CD4-positive, CD25-positive, alpha-beta regulatory T cell (primary cell): ENCODE measurements at places on chromosomes 12 and 14. TPM values are rescaled to one million over a fixed set of nuclear protein-coding genes. Genes with fewer than 3 reads are reported as not detected.
A peak's percentile ranks its signal among the peaks of the same experiment; 100 is the strongest.

DNA sequence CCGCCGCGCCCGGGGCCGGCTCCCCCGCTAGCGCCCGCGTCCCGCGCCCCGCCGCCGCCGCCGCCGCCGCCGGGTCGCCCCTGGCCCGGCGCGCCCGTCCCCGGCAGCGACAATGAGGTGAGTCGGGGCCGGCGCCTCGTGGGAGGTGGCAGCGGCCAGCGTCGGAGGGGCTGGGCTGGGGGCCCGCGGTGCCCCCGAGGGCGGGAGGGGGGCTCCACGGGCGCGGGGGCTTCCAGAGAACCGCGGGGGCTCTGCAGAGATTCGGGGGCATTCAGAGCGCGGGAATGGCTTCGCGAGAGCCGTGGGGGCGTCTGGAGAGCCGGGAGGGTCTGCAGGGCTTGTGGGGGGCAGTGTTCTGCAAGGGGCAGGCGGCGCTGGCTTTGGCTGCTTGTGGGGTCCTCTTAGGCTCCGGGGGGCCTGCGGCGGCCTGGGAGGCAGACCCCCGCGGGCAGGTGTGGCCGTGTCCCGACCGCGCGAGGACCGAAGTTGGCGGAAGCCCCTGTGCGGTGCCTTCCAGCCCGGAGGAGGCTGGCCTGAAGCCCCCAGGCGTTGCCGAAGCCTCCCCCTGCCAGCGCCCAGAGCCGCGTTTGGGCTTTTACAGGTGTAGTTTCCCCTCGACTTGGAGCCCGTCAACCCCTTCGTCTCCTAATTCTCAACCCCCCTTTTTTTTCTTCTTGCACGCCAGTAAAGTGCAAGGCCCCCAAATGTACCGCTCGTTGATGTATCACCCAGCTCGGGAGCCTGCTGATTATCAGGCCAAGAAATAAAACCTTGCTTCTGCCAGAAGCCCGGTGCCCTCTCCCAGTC is 93.1 kb upstream of the EVL start:
- no peak overlapping the region for H3K27ac ChIP-seq
- peaks cover 16% of the 10 kb centered on the region for H3K27me3 ChIP-seq
- DNase-seq: no peak
- no peaks in the 10 kb centered on the region for H3K36me3 ChIP-seq

DNA sequence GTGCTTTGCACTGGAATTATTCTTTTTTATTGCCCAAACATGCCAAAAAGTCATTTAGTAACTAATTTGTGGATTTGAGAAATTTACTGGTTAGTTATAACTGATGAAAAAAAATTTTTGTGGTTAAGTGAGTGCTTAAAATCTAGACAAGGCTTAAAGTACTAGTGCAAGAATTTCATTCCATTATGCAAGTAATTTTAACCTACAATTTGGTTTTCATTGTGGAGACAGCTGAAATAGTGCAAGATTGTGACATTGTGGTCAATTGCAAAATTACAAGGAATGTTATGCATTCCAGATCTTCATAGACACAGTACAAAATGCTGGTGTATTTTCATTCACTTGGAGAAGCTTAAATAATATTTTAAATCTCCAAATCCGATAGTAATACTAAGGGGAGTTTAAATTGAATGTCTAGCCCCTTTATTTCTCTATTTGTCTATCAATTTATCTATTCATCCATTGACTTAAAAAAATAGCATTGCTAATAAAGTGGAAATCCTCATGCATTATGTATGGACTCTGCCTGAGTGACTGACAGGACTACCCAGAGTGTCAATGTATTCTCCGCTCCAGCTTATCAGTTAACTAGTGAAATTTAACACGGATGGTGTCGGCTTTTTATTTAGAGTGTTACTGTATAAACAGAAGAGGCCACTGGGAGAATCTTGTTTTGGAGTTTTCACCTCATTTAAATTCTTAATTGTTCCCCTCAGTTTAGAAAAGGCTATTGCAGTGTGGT is 125.9 kb downstream of the ALX1 start:
- H3K27ac ChIP-seq: no peak overlapping the region
- H3K4me1 ChIP-seq: no peaks in the 10 kb centered on the region
- H3K27me3 ChIP-seq: no peaks in the 10 kb centered on the region
- H3K4me3 ChIP-seq: no peak overlapping the region

- peaks cover 61% of the 10 kb centered on the region for H3K36me3 ChIP-seq
- H3K4me3 ChIP-seq: no peak overlapping the region
- no peaks in the 10 kb centered on the region for H3K4me1 ChIP-seq
- DNase-seq: no peak
- H3K27ac ChIP-seq: no peak overlapping the region
- no peaks in the 10 kb centered on the region for H3K27me3 ChIP-seq
Observed at GRCh38 chr14:58356268-58356667, 39.5 kb upstream of the TOMM20L start.

DNA sequence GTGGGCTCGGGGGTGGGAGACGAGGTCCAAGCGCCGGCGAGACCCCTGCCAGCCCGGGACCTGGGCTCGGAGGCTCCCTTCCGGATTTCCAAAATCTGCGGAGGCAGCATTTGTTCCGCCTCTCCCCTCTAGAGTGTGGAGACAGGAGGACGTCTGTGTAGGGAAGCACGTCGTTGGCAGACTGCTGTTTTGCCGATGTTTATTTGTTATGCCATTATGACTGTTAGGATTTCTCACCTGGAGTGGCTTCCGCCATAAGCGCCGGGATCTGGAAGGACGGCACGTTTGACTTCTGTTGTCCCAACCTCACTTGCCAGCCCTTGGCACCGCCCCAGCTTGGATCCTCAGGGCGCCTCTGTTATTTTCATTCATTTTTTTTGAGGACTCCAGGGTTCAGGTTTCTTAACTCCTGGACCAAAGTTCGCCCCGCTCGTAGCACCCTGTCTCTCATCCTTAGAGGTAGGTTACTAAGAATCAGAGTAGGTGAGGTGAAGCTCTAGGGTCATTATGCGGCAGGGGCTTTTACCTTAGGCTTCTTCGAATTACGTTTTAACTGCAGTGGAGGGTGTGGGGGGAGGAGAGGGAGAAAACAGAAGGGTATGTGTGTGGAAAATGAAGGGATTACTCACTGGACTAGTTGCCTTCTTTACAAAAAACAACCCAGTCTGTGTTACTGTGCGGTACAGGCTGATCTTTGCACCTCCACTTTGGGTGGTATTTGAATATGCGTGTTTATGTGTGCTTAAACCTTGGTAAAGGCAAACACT is 547 bp upstream of the PYGL start:
- H3K27me3 ChIP-seq: peaks cover 14% of the 10 kb centered on the region
- H3K4me3 ChIP-seq: no peak overlapping the region
- peaks cover 19% of the 10 kb centered on the region for H3K4me1 ChIP-seq
- no peak for DNase-seq
- no peaks in the 10 kb centered on the region for H3K36me3 ChIP-seq
- no peak overlapping the region for H3K27ac ChIP-seq

- H3K4me1 ChIP-seq: peaks cover 24% of the 10 kb centered on the region
- H3K27ac ChIP-seq: no peak overlapping the region
- no peak for DNase-seq
- H3K36me3 ChIP-seq: no peaks in the 10 kb centered on the region
- H3K4me3 ChIP-seq: peak overlapping the region; percentile 23
- H3K27me3 ChIP-seq: peaks cover 14% of the 10 kb centered on the region
Observed at GRCh38 chr12:70364695-70365397, 1.2 kb upstream of the KCNMB4 start.

DNA sequence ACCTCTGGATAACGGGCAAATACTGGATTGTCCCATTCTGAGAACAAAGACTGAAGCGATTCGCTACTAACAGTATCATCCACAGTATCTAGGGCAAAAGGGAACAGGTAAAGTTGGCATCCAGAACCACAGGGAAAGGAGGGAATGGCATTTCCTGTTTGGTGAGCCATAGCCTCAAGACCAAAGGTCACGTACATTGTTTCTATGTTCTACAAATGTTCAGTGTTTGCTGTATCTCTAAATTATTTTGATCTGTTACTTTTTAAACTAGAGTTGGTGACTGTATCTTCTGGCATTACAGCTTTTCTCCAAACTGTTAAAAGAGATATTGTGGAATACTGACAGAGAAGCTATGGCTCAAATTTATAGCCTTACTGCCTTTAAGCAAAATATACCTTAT is 9.7 kb downstream of the MLH3 start:
- H3K4me1 ChIP-seq: no peaks in the 10 kb centered on the region
- H3K27me3 ChIP-seq: no peaks in the 10 kb centered on the region
- DNase-seq: no peak
- H3K27ac ChIP-seq: no peak overlapping the region
- no peak overlapping the region for H3K4me3 ChIP-seq

Gene ADAM21
- total RNA-seq: not detected

Gene ENDOU
- not detected for total RNA-seq

Gene DCAF11
- 97.8 TPM for total RNA-seq

Gene CTSG
- total RNA-seq: not detected

DNA sequence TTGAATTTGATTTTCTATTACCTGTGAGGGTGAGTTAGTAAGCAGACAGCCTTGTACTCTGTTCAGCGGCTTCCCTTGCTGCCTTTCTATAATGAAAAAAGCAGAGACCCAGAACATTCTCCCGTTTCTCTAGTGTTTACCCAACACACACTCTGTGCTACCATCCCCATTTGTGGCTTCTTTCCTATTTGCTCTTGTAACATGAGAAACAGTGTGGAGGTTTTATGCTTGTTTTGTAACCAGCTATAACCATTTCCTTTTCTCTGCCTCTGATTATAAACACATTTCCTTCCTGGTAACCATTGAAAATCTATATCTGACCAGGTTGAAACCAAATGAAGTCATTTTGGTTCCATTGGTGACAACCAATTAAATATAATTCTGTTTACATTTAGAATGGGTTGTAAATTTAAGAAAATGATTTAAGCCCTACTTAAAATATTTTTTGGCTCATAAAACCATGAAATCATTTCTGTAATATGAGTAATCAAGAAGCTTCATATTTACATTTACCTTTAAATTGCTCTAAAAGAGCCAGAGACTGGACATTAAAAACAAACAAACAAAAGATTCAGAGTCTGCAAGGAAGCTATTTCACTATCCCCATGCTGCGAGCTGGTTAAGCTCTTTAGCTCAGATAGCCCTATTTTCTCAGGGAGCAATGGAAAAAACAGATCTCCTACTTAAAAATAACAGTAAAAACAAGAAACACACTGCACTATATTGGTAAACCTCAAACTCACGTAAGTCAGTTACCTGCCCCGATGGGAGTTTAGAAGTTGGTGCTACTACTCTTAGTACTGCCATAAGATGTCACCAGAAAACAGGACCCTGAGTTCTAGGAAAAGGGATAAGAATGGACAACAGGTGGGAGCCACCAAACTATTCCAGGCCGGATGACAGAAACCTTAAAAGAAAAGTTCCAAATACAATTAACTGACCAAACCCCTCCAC is 206.5 kb upstream of the EEA1 start:
- H3K4me3 ChIP-seq: no peak overlapping the region
- H3K4me1 ChIP-seq: peaks cover 4% of the 10 kb centered on the region
- no peak overlapping the region for H3K27ac ChIP-seq
- no peaks in the 10 kb centered on the region for H3K36me3 ChIP-seq
- no peaks in the 10 kb centered on the region for H3K27me3 ChIP-seq
